Activated CD4-positive, alpha-beta T cell treated with anti-CD3 and anti-CD28 coated beads, Interleukin-2, amount 50 U/mL, for 48 hours (primary cell): ENCODE measurements at places on chromosomes 7 and 10.

- no peak for DNase-seq
Observed at GRCh38 chr7:27188386-27189294, 3.6 kb upstream of the HOXA11 start.

DNA sequence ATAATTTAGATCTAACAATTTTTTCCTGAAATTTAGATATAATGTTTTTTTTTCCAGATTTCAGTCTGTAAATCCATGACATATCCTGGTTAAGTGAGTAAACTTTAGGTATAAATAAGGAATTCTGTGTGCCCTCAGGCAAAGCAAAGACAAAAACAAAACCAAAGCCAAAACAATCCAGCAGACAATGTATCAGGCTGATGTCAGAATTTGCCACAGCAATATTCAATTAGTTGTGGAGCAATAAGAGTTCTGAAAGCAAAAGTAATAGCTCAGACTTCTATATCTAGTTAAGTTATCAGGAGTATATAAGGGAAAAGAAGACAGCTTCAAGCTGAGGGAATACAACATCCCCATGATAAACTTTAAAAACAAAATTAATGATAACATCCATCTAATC is 82.0 kb downstream of the MKX start:
- no peak for DNase-seq

DNA sequence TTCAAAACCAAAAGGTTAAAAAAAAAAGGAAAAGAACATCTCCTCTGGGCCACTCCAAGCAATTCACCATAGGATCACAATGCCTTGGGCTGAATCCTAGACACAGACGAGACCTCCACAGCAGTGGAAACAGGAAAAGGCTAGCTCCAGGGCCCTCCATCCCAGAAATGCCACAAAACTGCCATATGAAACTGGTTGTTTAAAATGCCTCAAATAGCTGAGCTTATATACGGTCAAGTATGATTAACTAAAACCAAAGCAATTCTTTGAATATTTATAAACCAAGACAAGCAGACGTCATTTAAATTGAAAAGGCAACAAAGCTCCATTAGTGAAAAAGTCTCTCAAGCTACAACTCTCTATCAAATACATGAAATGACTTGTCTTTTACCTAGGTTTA is 63.1 kb downstream of the DOCK4 start:
- DNase-seq = no peak

DNA sequence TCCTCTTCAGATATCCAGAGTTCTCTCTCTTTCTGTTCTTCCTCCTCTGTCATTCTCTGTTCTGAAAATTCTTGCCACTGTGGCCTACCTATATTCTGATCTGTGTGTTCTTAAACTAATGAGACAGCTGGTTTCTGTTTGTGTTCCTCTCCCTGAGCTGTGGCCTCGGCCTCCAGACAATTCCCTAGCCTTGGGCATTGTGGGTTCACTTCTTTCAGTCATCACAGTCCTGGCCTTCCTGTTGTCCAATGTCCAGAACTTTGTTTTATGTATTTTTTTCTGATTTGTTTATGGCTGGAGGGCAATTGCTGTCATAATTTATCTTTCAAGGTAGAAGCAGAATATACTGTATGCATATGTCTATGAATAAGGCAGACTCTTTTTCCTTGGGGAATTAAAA is 173.2 kb upstream of the MTPN start:
- DNase-seq = no peak

GRCh38 chr7:33624215-33624614 is 281.1 kb upstream of the BMPER start:
- no peak for DNase-seq

DNA sequence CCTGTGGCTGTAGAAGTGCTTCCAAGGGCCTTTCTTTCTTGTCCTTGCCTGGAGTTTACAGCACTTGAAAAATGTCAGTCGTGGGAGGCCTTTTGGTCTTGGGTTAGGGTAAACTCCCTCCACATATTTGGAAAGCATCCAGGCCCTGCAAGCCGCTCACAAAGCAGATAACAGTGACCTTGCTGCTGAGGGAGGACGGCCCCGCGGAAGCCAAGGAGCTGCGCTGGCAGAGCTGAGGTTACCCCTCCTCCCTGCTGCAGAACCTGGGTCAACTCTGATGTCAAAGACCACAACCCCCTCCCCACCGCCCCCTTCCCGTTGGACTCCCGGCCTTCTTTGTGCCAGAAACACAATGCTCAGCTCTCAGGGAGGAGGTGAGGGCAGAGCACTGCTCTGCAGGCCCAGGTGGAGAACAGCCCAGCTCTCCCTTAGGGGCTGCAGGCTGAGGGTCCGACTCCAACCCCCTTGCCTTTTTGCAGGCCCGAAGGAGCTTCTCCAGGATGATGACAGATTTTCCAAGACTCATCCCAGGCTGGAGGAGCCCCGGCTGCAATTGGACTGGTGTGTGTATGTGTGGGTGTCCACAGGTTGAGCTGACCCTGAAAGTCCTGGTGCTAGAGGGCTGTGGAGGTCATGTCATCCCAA is 957.6 kb upstream of the ZNF722 start:
- no peak for DNase-seq

- DNase-seq = no peak
Observed at GRCh38 chr10:13883636-13884444, 297.1 kb downstream of the PRPF18 start.

DNA sequence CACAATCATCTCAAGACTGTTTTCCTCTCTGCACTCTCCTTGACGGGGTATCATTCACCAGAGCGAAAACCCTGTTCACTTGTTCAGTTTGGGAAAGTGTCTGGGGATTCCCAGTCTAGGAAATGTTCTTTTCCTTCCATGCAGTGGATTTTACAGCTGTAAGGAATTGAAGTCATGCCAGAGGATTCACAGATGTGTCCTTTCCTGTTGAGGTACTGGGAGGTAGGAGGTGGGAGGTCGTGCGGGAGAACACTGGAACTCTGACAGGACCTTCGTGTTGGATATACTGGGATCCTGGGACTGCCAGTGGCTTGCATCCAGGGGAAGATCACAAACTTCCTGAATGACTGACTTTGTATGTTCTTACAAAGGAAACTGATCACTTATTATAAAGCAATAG is 185.5 kb downstream of the BMPER start:
- no peak for DNase-seq

- peak; percentile 51 for DNase-seq
Observed at GRCh38 chr7:39453743-39454355, 112.4 kb upstream of the YAE1 start.

- no peak for DNase-seq
Observed at GRCh38 chr10:129586898-129587443, 119.9 kb downstream of the MGMT start.

DNA sequence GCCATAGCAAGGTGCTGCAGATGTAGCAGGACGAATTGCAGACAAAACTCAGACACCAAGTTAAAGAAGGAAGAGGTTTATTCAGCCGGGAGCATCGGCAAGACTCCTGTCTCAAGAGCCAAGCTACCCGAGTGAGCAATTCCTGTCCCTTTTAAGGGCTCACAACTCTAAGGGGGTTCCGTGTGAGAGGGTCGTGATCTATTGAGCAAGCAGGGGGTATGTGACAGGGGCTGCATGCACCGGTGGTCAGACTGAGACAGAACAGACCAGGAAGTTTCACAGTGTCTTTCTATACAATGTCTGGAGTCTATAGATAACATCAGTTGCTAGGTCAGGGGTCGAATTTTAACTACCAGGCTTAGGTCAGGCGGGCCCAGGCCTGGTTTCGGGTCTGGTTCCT is 222.0 kb upstream of the C7orf33 start:
- DNase-seq = no peak

DNA sequence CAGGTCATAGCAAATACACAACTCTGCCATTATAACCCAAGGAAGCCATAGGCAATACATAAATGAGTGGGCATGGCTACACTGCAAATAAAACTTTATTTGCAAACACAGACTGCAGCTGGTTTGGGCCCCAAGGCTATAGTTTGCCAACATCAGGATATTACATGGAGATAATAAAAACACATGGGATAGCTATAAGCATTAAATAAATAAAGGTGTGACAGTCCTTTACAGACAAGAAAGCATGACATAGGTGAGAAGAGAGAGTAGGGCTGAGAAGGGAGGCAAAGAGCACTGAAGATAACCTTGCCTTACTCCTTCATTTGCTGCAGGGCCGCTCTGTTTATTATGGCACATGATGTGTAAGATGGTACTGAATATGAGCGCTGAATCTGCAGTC is 135.1 kb upstream of the GHITM start:
- DNase-seq = no peak

- DNase-seq = no peak
Observed at GRCh38 chr7:80999771-81000170, 80.9 kb upstream of the SEMA3C start.

- no peak for DNase-seq
Observed at GRCh38 chr7:98409843-98410242, 9.0 kb upstream of the BAIAP2L1 start.

GRCh38 chr10:35526746-35527145 is 78.4 kb upstream of the GJD4 start:
- DNase-seq = no peak

DNA sequence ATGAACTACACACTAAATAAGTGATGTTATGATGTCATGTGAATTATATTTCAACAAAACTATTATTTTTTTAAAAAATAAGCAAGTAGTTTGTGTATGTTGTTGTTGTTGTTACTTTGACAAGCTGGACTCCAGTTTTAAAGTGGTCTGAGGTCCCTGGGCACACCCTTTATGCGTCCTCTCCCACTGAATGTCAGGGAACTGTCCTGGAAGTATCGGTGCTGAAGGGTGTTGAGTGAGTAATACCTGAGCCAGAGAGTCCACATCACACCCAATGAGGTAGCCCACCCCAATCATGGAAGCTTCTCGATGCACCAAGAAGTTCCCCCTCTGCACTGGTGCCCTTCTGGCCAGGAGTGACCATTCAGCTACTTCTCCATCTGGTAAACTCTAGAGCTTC is 64.3 kb downstream of the FOXI2 start:
- DNase-seq = no peak

DNA sequence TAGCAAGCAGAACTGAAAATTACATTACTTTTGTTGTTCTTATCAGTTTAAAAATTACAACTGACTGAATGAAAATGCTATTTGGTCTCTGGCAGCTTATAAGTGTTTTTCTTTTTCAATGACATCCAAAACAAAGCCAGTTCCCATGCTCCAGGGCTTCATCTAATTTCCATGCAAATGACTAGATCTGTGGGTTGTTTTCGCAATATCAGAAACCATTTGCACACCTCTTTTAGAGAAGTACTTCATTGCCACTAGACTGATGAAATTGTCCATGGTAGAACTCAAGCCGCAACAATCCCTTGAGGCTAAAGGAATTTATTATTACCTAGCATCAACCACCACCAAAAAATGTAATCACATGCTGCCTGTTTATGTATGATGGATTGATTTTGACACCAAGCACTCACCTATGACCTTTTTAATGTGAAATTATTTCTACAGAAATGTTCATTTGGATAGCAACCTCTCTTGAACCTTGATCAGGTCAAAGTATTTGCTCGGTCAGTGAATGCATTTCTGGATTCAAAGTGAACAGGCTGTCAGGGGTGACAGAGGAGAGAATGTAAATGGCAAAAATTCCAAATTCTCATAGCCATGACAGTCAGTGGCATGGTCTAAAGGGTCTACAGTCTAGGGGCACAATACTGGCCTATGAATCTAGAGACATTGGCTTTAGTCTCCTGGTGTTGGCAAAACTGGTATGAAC is 769.3 kb downstream of the SORCS1 start:
- no peak for DNase-seq

DNA sequence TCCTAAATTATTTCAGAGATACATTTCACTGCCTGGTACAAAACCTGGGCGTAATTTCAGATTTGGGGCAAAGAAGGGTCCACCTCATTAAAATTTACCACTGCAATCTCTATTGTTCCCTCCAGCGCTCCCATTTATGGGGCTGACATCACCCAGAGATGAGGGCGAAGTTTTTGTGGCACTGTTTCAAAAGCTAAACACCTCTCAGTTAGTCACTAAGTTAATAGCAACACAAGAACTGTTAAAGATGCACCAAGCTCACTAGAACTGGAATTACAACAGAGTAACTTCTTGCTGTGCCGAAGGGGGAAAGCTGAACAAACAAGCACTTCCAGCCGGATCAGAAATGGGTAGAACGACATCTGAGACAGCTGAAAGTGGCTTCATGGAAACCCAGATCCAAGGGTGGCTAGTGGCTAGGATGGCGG is 179.4 kb downstream of the GATA3 start:
- DNase-seq = no peak

GRCh38 chr10:72692744-72692993 is 726 bp downstream of the MCU start:
- no peak for DNase-seq

DNA sequence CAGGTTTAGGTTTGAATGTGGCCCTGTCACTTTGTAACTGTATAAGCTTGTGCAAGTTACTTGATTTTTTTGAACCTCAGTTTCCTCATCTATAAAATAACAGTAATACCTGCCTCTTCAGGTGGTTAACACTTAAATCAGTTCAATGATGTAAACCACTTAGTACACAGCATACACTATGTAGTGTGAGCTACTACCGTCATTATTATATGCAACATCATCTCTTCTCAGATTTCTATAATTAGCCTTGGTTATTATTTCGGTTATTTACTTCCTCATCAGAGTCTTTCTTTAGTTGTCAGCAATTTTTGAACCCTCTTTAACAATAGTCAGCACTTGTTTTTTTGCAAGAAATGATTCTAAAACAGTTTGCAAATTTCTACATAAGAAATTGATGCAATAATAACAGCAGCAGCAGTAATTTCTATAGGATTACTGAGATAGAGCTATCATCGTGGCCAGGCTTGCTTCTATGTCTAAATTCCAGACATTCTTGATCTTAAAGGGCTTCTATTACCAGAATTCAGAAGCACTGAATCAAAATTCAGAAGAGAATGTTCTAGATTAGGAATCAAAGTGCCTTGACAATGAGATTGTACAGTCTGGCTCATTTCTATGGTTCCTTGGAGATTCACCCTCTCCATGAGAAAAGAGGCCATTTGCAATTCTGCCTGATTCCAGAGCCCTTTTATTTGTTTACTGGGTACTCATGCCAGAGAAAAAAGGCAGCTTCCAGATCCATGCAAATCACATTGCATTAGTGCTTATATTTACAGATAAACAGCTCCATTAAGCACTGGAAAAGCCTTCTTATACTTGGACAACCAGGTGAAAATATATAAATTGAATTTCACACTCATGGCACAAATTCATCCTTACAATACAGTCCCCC is 25.0 kb upstream of the WDR11 start:
- no peak for DNase-seq
